ENCODE measurements at places on chromosomes 3 and 15.

- no peak for DNase-seq
Observed at GRCh38 chr3:71398157-71398836, 185.2 kb downstream of the FOXP1 start.

GRCh38 chr3:1380926-1381646 is 288.3 kb downstream of the CNTN6 start:
- no peak for DNase-seq

DNA sequence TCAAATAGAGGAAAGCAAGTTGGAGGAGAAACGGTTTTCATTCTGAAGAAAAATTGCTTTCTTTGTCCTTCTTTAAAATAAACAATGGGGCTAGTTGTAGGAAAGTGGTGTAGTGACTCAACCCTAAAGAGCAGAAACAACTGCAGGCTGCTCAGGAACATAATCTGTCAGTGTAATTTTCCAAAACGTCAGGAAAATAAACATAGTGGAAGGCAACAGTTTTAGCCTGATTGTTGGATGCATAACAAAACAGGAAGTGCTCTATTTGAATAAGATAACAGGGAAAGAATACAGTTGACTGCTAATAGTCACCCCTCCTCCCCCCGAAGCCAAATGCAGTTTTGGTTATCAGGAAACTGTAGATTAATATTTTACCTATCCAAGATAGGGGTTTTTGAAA is 167.6 kb downstream of the ECT2 start:
- DNase-seq, result no peak

GRCh38 chr15:73320619-73321180 is 48.1 kb downstream of the HCN4 start:
- no peak for DNase-seq

DNA sequence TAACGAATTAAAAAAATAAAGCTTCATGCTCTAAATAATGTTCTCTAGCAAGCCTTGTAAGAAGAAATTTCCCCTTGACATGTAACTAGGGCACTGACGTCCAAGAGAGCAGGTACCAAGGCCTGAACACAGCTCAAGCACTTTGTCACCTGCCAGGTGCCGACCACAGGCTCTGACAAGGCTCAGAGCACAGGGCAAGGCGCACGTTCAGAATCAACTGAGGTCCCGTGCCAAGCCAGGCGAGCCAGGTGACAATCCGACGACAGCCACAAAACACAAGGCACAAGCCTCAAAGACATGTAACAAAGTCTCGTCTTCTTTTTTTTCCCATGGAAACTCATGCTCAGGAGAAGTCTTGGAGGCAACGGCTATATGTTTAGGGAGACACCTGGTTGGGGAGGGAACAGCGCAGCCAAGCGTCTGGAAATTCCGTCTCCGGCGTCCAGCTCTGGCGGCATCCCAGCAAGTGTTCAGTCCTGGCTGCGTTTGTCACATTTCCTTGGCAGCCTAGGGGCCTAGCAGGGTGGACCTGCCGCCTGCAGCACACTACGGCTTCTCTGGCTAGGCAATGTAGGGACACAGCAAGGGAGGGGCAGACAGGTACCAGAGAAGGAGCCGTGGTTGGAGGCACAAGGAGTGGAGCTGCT is 76.7 kb downstream of the ADAMTS17 start:
- no peak for DNase-seq
